Stimulated activated CD8-positive, alpha-beta memory T cell treated with anti-CD3 and anti-CD28 coated beads, Interleukin-15, amount 100 ng/mL, for 4 hours (primary cell): ENCODE measurements at places on chromosomes 7 and 10.

GRCh38 chr7:18177815-18178660, 150.4 kb upstream of the PRPS1L1 start:
- DNase-seq: no peak

GRCh38 chr10:130570074-130570473, 433.9 kb downstream of the GLRX3 start:
- no peak for DNase-seq

- no peak for DNase-seq
These were observed 37.3 kb downstream of the LIPJ start for GRCh38 chr10:88623835-88624234.

GRCh38 chr7:109284943-109285342, 715.3 kb downstream of the DNAJB9 start:
- no peak for DNase-seq

GRCh38 chr7:144857463-144857862, 21.6 kb upstream of the TPK1 start:
- DNase-seq: no peak

- no peak for DNase-seq
These were observed 46.0 kb downstream of the ST7 start for GRCh38 chr7:116999311-116999710.

GRCh38 chr7:24840563-24840962, 83.3 kb upstream of the GSDME start:
- DNase-seq: no peak

- DNase-seq: no peak
These were observed 52.2 kb downstream of the MAGI2 start for GRCh38 chr7:79401254-79401653.
